ENCODE measurements at places on chromosomes 2 and 18.

DNA sequence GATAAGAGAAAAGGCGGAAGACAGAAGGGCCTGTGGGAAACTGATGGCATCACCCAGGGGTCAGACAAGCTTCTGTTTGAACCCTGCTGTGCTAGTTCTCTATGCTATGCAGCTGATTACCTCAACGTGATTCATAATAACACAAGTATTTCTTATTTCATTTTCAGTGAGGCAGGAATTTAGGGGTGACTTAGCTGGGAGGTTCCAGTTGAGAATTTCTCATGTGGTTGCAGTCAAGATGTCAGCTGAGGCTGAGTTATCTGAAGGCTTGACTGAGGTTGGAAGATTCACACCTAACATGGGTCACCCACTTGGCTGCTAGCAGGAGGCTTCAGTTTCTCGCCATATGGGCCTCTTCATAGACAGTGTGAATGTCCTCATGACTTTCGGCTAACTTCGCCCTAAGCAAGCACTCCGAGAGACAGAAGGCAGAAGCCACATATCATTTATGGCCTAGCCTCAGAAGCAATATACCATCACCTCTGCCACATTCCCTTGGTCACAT, 34.0 kb upstream of the TMEM131 start:
- DNase-seq = no peak

GRCh38 chr2:101815154-101815553, 117.6 kb downstream of the MAP4K4 start:
- DNase-seq = no peak

DNA sequence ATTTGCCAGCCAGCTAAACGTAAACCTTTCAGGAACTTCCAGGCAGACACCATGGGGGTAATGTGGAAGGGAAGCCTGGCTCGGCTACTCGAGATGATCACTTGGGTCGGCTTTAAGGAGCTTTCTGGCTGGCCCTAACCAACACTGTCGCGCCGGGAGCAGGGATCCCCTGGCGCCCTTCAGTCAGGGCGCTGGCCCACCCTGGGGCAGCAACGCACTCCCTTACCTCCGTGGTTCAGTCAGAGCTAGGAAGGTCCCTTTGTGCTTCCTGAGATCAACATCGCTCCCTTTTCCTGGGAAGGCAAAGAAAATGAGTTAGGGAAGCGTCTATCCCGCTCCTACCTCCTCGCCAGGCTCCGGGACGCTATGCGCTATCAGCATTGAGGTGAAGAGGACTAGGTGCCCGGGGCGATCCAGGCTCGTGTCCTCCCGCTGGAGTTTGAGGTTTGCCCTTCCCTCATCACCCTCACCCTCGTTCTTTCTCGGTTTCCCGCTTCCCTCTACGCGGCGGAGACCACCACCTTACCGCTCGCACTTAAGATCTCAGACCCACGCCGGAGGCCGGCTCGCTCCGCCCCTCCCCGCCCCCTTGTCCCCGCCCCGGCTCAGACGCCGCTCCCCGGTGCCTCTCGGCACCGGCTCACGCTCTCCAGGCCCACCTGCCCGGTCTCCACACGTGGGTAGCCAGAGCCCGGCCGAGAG, 449 bp upstream of the ATRAID start:
- DNase-seq = no peak

DNA sequence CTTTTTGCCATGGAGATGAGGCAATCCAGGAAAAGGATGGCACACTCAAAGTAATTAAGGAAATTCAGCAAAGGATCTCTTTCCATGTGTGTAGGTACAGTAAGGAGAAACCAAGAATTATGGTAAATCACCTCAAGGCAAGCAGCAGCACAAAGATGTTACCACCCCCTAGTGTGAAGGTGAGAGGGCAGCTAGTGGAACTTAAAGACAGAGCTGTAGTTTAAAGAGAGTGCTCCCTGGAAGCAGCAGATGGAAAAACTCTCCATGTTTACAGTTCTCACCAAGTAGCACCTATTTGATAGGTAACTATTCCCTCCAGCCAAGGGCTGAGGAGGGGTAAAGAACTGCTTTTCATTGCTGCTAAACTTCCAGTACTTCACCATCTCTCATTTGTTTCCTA, 860.4 kb upstream of the CRIM1 start:
- DNase-seq = no peak

DNA sequence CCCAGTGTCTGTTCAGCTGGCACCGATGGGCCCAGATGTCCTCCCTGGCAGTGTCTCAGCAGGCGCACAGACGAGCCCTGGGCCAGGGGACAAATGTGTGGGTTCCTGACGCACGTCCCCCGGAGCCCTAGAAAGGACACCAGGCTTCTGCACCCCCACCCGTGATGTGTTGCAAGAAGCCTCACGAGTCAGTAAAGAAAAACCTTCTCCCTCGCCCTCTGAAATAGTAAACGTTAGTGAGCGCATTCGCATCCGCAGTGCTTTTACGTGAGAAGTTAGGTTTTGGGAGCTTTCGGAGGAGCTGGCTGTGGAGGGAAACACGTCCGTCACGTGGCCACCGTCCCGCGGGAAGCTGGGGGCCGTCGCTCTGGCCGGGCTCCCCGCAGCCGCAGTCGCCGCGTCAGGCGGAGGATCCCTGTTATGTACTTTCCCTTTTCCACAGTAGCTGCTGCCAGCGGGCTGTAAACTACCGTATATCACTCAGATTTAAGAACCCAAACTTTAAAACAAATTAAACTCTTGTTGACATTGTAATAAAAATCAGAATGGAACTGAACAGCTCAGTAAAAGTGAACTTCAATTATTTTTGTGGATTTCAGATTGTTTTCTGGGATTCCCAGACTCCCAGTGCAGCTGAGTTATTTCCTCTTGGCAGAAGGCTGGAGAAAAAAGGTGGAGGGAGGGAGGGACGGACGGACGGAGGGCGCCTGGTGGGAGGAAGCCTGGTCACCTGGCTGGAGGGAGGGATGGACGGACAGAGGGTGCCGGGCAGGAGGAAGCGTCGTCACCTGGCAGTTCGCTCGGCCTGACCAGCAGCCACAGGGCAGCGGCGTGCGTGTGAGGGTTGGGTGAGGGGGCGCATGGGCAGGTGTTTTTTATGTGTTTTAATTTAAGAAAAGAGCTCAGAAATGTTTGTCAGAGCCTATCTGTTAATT, 112.1 kb downstream of the NFATC1 start:
- DNase-seq = peak; percentile 76

DNA sequence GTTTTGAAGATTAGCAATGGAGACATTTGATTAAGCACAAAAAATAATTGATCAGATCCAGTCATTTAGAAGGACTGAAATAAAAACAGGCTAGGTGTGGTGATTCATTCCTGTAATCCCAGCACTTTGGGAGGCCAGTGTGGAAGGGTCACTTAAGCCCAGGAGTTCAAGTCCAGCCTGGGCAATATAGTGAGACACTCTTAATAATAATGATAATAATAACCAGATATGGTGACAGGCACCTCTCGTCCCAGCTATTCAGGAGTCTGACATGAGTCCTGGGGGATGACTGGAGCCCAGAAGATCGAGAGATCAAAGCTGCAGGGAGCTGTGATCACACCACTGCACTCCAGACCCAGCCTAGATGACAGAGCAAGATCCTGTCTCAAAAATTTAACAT, 3.5 kb upstream of the FN1 start:
- no peak for DNase-seq

GRCh38 chr2:96528006-96528699, 8.4 kb upstream of the ARID5A start:
- DNase-seq = no peak

DNA sequence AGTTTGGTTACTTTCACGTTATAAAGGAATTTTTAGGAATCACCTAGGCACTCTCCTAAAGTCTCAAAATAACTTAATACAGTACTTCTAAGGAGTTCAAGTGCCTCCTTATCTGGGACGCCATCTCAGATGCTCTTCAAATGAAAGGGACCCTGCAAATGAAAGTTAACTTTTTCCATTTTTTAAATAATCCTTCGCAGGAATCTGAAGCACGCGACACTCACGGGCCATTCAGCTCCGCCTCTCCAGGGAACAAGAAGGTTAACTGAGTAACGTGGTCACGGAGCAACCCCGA, 537 bp upstream of the ZC3H15 start:
- no peak for DNase-seq

DNA sequence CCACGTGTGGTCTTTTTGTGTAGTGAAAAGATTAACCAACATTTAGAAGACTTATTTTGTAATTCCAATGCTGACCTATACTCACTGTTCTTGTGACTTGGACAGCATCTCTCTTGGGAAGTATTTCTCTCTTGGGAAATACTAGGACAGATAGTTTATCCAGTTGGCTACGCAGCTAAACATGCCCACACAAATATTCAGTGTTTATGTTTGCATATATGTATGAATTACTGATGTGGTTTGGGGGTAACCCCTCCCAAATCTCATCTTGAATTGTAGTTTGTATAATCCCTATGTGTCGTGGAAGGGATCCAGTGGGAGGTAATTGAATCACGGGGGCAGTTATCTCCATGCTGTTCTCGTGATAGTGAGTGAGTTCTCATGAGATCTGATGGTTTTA, 2062.3 kb upstream of the CELF4 start:
- no peak for DNase-seq

GRCh38 chr2:231357048-231357447, 38.5 kb upstream of the B3GNT7 start:
- DNase-seq = no peak

GRCh38 chr2:96085541-96086355, 30.6 kb downstream of the ADRA2B start:
- DNase-seq = no peak

GRCh38 chr2:201358684-201359083, 1.5 kb upstream of the FLACC1 start:
- DNase-seq = no peak

- DNase-seq = no peak
Observed at GRCh38 chr18:67608191-67608590, 91.7 kb upstream of the DSEL start.

GRCh38 chr2:143429932-143430679, 300.9 kb downstream of the ARHGAP15 start:
- no peak for DNase-seq

DNA sequence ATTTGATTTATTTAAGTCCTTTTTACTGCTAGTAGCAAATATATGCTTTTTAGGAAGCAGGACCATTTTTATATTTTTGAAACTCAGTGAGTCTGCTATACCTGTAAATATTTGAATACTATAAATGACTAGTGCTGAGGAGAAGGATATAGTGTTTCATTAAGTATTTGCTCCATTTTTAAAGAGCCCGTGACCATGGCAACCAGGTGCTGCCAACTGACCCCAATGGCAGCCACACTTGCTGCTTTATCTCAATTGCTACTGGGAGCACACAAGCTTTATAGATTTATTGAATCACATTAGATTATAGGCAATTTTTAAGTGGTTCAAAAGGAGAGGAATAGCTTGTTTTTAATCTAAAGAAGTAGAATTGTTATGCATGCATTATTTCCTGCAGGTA, 142.0 kb downstream of the SCG2 start:
- no peak for DNase-seq

DNA sequence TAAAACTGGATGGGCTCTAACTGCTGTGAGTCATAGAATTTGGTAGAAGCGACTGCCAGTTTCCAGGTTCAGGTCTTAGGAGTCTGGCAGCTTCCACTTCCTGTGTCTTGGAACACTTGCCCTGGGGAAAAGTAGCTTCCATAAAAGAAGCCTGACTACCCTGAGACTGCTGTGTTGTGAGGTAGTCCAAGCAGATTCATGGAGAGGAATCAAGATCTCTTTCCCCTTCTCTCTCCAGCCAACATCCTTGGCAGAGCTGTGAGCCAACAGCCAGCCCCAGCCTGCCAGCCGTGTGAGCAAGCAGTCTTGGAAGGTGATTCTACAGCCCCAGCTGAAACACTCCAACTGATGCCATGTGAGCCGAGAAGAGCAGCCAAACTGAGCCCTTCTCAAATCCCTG, 33.7 kb downstream of the SLC20A1 start:
- DNase-seq = no peak

- DNase-seq = no peak
Observed at GRCh38 chr2:70469961-70470360, 83.7 kb downstream of the TGFA start.

DNA sequence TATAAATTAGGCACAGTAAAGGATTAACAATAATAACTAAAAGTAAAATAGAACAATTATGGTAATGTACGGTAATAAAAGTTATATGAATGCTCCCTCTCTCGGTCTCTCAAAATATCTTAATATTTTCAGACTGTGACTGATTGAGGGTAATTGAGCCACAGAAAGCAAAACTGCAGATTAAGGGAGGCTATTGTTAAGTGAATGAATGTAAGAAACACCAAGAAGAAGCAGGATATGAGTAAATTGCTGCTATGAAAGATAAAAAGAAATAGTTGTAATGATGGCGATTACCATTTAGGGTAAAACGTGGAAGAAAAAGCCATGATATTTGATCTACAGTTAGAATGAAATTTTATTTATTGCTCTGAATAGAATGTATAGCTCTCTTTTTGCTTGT, 24.1 kb downstream of the GULP1 start:
- DNase-seq = no peak

DNA sequence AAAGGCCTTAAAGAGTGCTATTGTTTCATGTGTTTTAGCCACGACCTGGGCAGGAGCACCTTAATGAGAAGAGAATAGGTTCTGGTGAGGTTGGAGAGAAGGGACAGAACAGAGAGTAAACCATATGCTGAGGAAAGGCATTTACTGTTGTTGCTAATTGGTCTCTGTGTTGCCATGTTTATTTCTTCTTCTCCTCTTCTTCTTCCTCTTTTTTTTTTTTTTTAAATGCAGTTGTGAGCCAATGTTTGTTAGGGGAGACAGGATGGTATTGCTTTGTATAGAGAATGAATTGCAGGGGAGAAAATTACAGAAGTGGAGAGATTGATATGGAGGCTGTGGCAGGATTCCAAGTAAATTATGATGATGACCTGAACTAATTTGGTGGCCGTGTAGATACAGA, 2.6 kb downstream of the SCN9A start:
- DNase-seq = no peak

DNA sequence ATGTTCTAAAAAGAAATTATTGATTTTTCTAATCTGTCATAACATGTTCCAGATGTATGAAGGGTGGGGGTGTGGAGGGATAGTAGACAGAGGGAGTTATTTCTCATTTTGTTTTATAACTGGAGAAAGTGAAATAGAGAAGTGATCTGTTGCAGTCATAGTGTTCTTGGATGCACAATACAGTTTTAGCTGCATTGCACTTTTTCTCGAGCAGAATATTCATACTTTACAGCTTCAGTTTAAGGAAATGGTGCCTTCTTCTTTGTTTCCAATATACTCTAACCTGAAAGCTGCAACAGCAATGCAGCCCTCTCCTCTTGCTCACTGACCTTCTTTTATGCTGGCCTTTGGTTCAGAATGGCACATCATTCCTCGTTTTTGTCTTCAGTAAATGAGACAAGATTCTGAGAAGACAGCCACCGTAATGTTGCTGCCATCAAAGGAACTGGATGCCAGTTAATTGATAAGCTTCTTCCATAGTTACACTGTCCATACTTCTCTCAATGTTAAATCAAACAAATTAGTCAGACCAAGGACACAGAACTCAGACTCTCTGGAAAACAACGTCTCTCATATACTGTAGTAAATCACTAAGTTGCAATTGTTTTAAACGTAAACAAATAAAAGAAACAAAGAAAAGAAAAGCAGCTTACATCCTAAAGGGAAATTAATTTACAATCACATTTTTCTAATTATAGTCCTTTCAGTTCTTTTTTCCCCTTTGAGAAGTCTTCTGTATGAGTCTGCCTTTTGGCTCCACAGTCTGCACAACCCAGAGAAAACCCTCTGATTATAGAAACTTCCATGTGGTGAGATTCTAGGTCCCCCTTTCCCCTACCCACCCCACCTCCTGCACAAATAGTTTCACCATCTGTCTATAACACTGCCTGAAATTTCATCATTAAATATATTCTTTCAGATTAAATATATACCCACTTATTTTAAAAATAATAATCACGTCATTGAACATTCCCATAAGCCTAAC, 97.4 kb upstream of the UGP2 start:
- DNase-seq = no peak

All from left lung (tissue), 14 donors.